ENCODE measurements at places on chromosomes 4 and X.
A peak's percentile ranks its signal among the peaks of the same experiment; 100 is the strongest.

- no peak for DNase-seq
These were observed 263.7 kb upstream of the AGTR2 start for GRCh38 chrX:115906881-115907280.

GRCh38 chr4:189765736-189766135 lies 174.9 kb upstream of the FRG1 start:
- no peak for DNase-seq

GRCh38 chrX:9593756-9594155 lies 128.9 kb downstream of the TBL1X start:
- no peak for DNase-seq

- DNase-seq: no peak
These were observed 321.6 kb downstream of the PPP3CA start for GRCh38 chr4:101025755-101026154.

DNA sequence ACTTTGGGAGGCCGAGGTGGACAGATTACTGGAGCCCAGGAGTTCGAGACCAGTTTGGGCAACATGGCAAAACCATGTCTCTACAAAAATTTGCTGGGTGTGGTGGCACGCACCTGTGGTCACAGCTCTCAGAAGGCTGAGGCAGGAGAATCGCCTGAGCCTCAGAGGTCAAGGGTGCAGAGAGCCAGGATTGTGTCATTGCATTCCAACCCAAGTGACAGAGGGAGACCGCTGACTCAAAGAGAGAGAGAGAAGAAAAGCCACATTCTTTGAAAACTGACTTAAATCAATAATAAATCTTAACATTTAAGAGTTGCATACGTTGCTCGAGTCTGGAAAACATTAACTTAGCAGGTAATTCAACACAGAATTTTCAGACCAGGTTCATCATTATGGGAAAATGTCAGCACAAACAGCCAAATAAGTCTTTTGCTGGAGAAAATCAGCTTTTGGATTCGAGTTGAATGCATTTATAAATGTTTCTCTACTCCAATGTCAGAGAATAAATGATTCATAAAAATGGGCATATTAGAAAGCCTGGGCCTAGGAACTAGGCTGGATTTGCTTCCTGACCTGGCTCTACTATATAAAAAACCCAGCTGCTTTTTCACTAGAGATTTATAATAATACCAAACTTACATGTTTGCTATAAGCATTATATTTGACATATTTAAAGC lies 68.3 kb upstream of the RBPJ start:
- no peak for DNase-seq

DNA sequence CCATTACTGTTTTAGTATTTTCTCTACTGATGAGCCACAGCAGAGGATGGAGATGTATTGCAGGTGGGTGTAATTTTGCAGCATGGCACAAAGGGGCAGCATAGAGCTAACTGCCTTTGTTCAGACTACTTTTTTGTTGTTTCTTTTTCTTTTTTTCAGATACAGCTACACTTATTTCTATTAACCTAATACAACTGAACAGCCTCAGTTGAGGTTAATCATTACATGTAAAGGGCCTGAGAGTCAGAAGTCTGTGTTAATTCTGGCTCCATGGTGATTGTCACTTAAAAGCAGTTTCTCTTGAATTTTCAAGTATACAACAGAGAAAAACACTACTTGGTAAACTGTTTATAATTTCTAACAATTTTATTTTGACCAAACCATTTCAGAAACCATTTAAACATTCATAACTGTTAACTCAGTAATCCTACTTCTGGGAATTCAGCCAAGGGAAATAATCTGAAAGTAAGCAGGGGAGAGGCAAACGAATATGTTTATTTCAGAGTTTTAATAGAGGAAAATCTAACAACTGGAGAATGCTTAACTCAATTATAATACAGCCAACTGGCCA lies 13.9 kb upstream of the PPEF2 start:
- DNase-seq: no peak

DNA sequence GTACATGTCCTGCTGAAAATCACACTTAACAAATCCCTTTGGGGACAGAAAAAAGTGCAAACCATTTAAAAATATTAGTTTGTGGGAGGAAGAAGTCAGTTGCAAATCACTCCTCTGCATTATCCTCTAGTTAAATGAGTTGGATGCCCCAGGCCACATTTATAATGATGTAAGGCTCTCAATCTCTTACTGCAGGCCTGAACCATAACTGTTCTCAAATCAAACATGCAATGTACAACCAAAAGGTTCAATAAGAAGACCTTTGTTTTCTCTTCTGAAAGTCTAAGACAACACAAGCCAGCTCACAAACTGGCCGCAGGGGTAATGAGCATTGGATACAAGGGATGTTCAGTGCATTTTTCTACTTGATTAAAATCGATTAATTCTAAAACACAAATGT lies 39.7 kb downstream of the IGFBP7 start:
- no peak for DNase-seq

- DNase-seq: no peak
These were observed 132.3 kb downstream of the PDLIM5 start for GRCh38 chr4:94583914-94584641.

GRCh38 chrX:115337491-115338144 lies 48.1 kb downstream of the LUZP4 start:
- DNase-seq: peak; percentile 76

DNA sequence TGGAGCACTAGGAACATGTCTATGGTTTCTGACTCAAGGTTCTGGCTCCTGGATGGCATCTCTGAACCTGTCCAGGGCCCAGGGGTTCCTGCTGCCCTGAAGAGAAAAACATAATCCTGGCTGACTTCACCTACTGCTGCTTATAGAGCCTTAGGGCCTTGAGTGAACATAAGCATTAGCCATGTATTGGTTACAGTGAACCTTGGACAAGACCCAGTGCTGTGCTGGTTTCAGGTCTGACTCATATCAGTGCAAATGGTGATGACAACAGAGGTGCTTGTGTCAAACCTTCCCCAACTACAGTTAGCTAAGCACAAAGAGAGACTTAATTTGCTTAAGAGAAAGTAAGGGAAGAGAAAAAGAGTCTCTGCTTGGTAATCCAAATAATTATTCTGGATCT lies 1047.2 kb downstream of the GLUD2 start:
- DNase-seq: no peak

Measured in AG09309 (cell line).